ENCODE measurements at places on chromosomes 1 and 21. TPM values are rescaled to one million over a fixed set of nuclear protein-coding genes. Genes with fewer than 3 reads are reported as not detected.

ADGRB2 gene
- 17.2 TPM for total RNA-seq

C1orf94 gene
- not detected for total RNA-seq

MUL1 gene
- 32.7 TPM for total RNA-seq

OR2G6 gene
- not detected for total RNA-seq

NOL9 gene
- total RNA-seq: 13.2 TPM

MIB2 gene
- 21.3 TPM for total RNA-seq

RRP1B gene
- 27.8 TPM for total RNA-seq

TDRD10 gene
- not detected for total RNA-seq

ACOT11 gene
- total RNA-seq: 0.40 TPM

PLA2G2F gene
- total RNA-seq: not detected
